ENCODE measurements at places on chromosomes 1 and 21.

DNA sequence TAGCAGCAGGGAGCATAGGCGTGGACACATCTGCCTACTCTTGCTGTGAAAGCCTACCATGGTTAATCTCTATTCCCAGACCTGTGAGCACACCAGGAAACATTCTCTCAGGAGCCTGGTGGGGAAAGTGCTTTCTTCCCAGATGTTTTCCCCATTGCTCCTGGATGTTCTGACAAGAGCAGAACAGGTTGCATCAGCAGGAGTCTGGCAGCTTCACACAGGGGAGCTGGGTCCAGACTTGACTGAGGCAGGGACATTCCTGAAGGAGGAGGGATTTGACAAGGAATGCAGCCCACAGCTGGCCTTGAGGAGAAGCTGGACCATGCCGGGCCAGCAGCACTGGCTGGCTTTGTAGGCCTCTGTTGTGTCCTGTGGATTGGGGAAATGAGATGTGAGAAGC is 21.0 kb upstream of the ARTN start:
- no peak for DNase-seq

DNA sequence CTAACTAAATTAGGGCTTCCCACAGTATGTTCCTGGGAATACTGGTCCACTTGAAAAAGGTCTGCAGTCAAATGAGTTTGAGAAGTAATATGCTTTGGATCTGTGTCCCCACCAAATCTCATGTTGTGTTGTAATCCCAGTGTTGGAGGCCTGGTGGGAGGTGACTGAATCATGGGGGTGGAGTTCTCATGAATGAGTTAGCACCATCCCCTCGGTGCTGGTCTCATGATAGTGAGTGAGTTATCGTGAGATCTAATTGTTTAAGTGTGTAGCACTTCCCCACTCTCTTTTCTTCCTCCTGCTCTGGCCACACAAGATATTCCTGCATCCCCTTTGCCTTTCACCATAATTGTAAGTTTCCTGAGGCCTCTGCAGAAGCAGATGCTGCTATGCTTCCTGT is 16.9 kb upstream of the DMRTB1 start:
- DNase-seq = peak; percentile 74

DNA sequence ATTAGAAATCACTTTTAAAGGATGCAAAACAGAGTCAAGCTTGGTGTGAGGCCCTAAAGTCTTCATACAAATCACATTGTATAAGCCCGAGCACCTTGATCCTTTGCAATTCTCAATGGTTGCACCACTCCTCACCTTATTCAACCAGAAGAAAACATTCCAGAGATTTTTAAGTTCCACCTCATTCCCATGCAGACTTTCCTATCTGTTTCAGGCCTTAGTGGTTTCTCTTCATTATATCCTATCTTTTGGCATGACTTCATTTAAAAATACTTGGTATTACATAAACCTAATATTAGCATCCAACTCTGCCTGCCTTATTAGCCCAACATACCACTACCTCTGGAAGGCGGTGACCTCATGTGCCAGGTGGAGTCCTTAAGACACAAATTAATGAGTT is 9.3 kb upstream of the GREM2 start:
- DNase-seq = no peak

DNA sequence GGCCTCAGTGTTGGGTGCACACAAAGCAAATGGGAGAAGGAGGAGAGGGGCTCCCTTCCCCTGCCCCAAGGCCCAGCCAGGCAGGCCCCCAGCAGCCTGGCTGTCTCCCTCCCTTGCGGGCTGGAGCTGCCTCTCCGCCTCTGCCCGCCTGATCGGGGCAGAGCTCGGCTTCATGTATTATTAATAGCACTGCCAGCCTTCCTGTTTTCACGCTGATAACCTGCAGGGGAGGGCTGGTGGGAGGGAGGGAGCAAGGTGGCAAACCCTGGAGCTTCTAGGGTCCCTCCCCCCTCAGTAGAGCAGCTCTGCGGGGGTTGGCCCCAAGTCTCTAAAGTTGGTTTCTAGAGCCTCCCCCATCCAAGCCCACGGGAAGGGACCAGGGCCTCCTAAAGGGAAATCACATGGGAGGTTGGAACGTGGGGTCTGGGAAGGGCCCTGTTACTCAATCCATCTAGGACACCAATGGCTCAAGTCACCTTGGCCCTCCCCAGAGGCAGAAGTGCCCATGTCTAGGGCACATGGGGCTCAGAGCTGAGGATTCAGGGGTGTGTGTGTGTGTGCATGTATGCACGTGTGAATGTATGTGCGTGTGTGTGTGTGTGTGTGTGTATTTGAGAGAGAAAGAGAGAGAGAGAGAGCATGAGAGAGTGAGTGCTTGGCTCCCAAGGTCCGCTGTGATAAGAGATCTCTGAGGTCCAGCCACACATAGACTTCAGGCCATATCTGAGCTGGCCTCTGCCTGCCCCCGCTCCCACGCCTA is 21.8 kb upstream of the POU3F1 start:
- peak; percentile 51 for DNase-seq

- no peak for DNase-seq
Observed at GRCh38 chr1:39178541-39179431, 25.7 kb upstream of the MACF1 start.

DNA sequence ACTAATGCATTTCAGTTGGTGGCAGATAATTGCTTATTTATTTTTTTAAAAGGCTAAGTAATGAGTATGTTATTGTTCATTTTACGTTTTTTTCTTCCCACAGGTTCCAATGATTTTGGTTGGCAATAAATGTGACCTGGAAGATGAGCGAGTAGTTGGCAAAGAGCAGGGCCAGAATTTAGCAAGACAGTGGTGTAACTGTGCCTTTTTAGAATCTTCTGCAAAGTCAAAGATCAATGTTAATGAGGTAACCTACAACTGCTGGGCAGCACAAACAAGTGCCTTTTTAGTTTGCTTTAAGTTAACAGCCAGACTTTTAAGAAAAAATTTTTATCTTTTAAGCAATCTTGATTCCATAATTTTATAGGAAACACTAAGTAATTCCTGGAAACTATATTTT is 35.0 kb downstream of the INKA2 start:
- no peak for DNase-seq

DNA sequence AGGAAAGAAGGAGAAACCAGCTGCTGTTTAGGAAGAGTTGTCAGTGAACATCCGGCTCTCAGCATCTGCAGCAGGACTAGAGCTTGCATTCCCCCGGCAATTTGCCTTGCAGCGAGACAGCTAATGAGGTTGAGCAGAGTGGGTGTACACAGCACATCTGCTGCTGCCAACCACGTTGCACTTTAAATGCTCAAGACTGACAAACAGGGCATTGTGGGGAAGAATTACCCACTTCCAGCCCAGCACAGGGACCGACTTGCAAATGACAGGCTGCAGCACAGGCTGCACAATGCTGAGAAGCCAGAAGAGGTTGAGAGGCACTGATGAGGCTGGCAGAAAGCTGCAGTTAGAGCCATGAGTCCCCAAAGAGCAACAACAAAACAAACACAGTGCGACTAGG is 47.5 kb upstream of the PLA2G2C start:
- no peak for DNase-seq

DNA sequence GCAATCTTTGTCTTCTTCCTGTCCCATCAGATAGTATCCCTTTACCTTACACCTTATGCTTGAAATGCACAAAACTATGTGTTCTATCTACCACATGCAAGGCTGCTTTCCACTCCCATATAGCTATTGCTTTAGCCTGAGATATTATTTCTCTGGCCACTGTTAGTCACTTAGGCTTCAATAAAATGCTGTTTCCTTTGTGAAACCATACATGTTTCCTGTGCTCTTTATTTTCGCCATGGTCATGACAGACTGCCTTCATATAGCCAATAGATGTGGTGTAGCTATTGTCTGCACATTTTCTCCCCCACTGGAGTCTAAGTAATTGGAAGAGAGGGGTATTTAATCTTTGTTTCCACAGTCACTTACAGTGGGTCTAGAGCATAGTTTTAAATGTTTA is 108.4 kb downstream of the GREM2 start:
- no peak for DNase-seq

- no peak for DNase-seq
Observed at GRCh38 chr21:42563686-42564085, 50.0 kb downstream of the SLC37A1 start.

GRCh38 chr1:23424293-23425192 is at the start of gene TCEA3:
TSS of gene TCEA3 (minus strand) at chr1:23424748. CDS start at chr1:23424633, 115 bp downstream.
- DNase-seq = peak; percentile 27

- no peak for DNase-seq
Observed at GRCh38 chr1:215119719-215120365, 37.3 kb downstream of the KCNK2 start.

DNA sequence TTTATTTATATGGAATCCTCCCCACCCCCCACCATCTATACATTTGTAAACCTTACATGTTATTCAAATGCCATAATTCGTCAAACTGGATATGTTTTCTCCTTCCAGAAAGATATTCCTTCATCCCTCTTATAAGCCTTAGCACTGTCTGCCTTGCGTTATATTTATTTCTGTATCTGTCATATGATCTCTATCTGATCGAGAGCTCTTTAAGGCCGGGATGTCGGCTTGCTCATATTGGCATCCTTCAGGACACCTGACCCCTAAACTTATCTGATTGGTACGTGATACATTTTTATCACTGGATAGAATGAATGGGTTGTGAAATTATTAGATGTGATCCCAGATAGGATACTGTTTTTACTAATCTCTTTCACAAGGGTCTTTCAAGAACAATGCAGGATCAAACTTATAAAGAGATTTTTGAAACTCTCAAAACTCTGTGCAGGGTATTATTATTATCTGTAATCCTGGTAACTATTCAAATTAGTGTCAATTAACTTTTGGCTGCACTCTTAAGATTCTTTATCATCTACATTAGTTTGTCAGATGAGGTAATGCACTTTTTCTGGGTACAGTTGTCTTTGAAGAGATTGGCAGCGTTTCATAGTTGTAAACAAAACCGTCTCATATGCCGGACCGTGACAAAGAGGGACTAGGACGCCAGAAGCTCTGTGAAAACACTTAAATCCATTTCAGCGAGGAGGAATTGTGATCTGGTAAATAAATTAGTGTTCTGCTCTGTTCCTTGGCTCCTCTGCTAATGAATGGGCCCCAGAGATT is 152.0 kb downstream of the KIF26B start:
- DNase-seq = no peak

DNA sequence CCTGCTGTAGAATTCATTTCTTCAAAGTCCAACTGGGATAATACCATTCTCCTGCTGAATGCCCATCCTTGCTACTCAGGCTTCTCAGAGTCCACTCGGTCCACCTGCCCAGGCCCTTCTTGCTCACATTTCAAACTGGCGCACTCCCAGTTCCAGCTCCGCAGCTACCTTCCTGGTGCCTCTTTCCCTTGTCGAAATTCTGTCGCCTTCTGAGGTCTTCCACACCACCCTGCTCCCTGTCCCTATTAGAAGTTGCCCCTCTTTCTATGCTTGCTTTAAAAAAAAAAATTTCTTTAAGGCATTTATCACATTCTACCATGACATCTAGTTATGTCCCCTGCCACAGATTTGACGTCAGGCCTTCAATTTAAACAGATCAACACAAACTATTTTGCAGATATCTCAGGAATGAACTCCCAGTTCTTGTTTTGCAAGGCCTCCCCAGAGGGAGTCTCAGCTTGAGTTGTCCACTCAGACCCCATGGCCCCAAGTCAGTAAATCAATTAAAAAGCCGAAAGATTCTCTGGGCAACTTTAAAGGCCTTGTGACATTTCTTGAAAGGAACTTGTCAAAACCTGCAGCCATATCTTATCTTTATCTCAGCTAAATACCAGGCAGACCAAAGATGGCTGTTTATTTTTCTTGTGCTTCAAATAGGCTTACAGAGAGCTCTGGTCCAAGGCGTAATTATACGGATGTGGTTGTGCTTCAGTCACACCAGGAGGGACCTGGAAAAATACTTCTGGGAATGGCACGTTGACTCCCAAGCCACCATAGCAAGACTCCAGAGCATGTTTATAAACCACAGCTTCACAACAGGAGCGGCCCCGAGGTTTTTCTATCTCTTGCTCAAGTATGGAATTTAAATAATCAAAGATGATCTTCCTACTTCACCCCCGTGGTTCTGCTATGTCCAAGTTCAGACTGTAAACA is 2.2 kb downstream of the FAM89A start:
- DNase-seq = no peak

- DNase-seq = no peak
Observed at GRCh38 chr1:119266386-119266785, 102.2 kb upstream of the HAO2 start.

- no peak for DNase-seq
Observed at GRCh38 chr1:29412591-29412990, 176.3 kb downstream of the PTPRU start.

GRCh38 chr1:243454328-243454997 is 198.6 kb downstream of the SDCCAG8 start:
- no peak for DNase-seq

DNA sequence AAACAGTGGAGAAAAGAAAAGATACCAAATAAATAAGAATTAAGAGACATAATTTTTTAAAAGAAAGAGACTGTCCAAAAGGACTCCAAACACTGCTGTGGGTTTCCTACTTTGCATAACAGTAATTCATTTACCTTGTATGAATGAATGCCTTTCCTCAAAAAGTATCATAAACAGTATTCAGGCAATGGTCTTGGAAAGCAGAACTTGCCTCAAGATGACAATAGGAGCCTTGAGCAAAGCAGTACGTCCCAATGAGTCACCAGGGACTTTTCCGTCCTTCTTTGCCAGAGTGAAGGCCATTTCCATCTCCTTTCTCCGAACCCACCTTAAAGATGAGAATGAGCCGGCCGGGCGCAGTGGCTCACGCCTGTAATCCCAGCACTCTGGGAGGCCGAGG is 186.4 kb downstream of the ZBTB18 start:
- no peak for DNase-seq

GRCh38 chr1:38576241-38576640 is 283.3 kb downstream of the RRAGC start:
- no peak for DNase-seq

Measured in hematopoietic multipotent progenitor cell treated with erythropoietin and hydrocortisone succinate and interleukin-3 and kit ligand, for 4 days (in vitro differentiated cells).